Kidney epithelial cell (primary cell): ENCODE measurements at places on chromosomes 1 and 21.

DNA sequence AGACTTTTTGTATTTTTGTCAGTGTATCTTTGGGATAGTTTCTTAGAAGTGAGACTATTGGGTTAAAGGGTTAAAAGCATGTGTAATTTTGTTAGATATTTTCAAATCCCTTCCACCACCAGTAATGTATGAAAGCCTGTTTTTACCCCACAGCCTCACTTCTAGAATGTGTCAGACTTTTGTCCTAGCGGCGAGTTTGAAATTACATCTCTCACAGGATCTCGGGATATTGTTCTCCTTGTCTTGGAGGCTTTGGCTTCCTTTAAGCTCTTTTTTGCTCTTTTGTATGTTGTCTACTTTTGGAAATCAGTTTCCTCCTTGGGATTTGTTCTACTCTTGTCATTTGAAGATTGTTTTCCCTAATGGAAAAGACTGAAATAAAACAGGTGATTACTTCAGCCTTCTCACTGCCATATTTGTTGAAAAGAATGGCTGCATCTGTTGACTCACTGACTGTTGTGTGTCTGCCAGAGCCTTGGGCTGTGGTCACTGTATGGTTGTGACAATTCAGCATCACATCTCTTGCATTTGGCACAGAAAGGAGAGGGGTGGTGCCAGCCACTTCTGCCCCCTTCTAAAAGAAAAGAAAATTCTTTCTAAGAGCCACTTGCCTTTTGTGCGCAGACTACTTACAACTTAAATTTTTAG is 22.6 kb downstream of the ST3GAL3 start:
- no peak for DNase-seq

GRCh38 chr1:17310068-17310640 is 2.2 kb downstream of the PADI4 start:
- DNase-seq, result no peak

- DNase-seq, result no peak
These were observed 12.1 kb downstream of the ST6GALNAC3 start for GRCh38 chr1:76086597-76086996.

- no peak for DNase-seq
These were observed 97.8 kb downstream of the FMN2 start for GRCh38 chr1:240189386-240189989.

GRCh38 chr1:204077979-204078696 is 5.2 kb downstream of the SOX13 start:
- no peak for DNase-seq
